ENCODE measurements at places on chromosomes 6 and 20.

- peak; percentile 36 for DNase-seq
These were observed 8.3 kb upstream of the NCOA3 start for GRCh38 chr20:47493175-47493962.

- DNase-seq = no peak
These were observed 53.0 kb downstream of the SNAP25 start for GRCh38 chr20:10271494-10272219.

- DNase-seq = no peak
These were observed 2.6 kb downstream of the PRR18 start for GRCh38 chr6:166305562-166306117.

- no peak for DNase-seq
These were observed 297.2 kb downstream of the CDH26 start for GRCh38 chr20:60255415-60255814.

DNA sequence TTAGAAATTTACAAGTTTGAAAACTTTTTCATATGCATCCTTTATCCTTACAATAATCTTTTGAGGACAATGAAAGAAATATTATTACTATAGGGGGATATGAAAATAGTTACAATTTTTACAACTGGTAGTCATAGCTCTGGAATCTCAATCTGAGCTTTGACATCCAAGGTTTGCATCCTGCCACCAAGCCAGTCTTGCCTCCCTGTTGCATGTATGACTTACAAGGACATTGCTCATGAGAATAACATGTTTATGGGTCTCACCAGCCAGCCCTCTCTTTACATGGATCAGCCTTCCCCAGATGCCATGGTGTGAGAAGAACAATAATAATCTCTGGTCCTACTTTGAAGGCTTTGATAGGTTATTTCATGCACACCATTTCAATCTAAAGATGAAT, 67.5 kb downstream of the THEMIS start:
- DNase-seq = no peak

- DNase-seq = no peak
These were observed 70.4 kb downstream of the SOX4 start for GRCh38 chr6:21663966-21664313.

DNA sequence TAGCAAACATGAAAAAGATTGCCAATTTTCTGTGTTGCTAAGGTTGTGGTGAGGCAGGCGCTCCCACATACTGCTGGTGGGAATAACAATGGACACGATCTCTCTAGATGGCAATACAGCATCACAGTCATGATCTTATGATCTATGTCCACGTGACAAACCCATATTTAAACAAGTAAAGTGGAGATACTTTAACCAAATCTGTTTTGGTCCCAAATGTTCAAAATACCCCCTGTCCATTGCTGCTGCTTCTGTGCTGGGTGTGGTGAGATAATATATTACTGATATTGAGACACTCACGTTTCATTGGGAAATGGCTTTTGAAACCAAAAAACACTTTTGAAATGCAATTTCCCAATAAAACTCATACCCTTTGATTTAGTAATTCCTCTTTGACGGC, 23.0 kb downstream of the SIRPD start:
- no peak for DNase-seq

GRCh38 chr20:54346276-54346675, 129.1 kb upstream of the DOK5 start:
- no peak for DNase-seq

GRCh38 chr20:20562507-20562906, 149.9 kb downstream of the RALGAPA2 start:
- DNase-seq = no peak

DNA sequence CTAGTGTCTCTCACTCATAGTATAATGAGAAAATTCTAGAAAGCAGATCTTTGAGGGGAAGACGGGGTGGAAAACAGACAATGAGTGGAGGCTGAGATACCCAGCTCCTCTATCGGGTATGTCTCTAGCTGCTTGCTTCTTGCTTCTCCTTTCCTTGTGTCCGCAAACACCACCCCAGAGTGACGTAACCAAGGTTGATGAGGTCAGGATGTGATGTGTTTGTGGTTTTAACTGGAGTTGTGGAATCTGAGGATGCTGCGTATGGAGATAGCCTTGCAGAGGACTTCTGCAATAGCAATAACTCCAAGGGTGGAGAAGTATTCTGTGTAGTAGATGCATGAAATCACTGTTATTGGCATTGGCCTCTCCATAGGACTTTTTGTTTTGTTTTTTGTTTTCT, 132.7 kb upstream of the IFNGR1 start:
- DNase-seq = no peak

- peak; percentile 19 for DNase-seq
These were observed 377.4 kb downstream of the CD109 start for GRCh38 chr6:74073429-74073828.

DNA sequence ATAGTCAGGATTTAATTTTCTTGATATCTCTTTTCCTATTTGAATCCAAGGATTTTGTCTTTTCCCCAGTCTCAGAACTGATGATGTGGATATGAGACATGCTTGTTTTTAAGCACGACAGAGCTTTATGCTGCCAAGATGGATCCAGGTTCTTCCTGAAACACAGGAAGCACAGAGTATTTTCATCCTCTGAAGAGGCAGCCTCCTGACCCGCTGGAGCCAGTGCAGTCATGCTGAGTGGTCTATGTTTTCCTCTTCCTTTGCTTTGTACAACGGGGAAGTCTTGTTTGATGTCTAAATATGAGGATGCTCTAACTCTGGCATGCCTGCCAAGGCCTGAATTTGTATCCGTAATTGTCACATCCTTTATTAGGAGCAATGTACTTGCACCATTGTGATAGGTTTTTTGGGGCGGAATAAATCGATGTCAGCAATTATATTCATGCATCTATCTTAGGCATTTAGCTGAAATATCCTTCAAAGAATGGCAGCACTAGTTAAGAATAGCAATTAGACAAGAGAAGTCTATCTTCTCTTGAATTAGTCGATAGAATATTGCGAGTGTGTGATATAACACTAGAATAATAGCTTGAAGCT, 407.1 kb upstream of the JAG1 start:
- DNase-seq = no peak

DNA sequence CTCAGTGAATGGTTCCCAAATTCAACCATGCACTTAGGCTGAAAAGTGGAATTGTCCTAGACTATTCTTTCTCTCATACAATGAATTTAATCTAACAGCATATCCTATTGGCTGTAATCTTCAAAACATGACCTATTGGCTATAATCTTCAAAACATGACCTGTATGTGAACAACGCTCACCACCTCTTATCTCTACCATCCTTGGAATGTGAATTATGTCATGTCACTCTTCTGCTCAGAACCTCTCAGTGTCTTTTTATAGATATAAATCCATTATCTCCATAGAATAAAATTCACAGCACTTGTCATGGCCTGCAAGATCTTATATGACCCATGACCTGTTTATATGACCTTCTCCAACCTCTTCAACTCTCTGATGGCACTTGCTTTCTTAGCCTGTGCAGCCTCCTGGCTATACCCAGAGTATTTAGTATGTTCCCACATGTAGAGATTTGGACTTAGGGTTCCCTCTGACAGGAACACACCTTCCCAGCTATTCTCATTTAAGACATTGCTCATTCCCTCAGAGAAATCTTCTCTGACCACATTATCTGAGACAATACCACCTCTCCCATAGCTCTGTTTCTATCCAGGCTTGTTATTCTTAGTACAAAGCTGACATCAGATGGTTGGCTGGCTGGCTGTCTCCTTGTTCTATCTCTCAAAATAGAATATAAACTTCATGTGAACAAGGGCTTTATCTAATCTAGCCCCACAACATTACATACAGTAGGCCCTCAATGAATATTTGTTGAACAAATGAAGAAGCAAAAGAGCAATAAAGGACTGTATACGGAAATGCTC, 275.0 kb upstream of the PREP start:
- no peak for DNase-seq

GRCh38 chr6:119259027-119259426, 90.5 kb downstream of the MAN1A1 start:
- DNase-seq = peak; percentile 55

DNA sequence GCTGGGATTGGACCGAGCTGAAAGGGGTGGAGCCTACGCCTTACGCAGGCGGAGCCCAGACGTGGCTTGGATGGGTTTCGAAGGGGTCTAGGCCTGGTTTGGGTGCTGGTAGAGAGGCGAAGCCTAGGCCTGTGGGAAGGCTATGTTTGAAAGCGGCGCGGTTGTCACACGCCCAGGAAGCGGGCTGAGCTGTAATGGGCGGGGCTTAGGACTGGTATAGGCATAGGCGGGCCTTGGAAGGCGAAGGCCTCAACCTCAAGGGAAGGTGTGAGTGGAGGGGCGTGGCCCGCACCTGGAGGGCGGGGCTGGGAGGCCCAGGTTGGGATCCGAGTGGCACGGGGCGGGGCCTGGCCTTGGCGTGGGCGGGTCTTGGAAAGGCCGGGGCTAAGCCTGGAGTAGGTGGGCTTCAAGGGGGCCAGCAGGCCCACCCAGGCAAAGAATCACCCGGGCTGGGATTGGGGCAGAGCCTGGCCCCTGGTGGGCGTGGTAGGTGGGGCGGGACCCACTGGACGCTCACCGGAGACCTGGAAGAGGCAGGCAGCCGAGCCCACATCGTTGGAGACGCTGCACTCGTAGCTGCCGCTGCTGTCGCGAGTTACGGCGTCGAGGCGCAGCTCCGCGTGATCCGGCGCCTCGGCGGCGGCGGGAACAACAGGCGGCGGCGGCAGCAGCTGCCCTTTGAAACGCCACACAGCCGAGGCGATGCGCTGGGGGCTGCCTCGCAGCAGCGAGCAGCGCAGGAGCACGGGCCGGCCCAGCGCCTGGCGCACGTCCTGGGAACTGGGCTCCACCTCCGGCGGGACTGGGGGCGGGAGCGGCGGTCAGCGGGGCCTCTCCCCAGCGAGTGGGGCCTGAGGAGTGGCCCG, 49.0 kb downstream of the MDGA1 start:
- DNase-seq = peak; percentile 47

Measured in HCT116 (cell line).